Calu3 (cell line): ENCODE measurements at places on chromosomes 12 and 14. TPM values are rescaled to one million over a fixed set of nuclear protein-coding genes. Genes with fewer than 3 reads are reported as not detected.

- no peaks in the 10 kb centered on the region for H3K4me1 ChIP-seq
- DNase-seq, result no peak
- H3K27me3 ChIP-seq, result peaks cover 84% of the 10 kb centered on the region
- H3K27ac ChIP-seq, result no peak overlapping the region
- H3K4me3 ChIP-seq, result no peak overlapping the region
- H3K36me3 ChIP-seq, result no peaks in the 10 kb centered on the region
Measured at GRCh38 chr14:95832012-95832411, 44.6 kb upstream of the TUNAR start.

DNA sequence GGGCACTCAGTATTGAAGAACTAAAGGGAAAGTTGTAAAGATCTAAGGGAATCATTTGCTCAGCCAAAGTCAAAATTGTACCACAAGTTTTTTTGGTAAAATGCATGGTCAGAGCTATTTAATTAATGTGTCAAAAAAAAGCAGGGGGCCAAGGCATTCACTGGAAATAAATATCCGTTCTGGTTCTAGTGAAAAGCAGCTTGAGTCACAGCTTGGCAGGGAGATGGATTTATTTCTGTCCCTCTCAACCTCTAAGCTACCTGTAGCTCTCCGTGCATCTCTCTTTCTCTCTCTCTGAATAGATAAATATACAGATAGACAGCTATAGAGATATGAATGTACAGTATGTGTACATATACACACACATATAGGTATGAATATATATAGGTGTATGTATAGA lies 554.4 kb upstream of the TMEM132C start:
- H3K27me3 ChIP-seq, result no peaks in the 10 kb centered on the region
- no peak overlapping the region for H3K4me3 ChIP-seq
- H3K4me1 ChIP-seq, result no peaks in the 10 kb centered on the region
- no peak overlapping the region for H3K27ac ChIP-seq

TAS2R9 gene
- not detected in 2 replicates for total RNA-seq

LTBP2 gene
- total RNA-seq, result 1.3 and 4.3 TPM in 2 replicates

DNA sequence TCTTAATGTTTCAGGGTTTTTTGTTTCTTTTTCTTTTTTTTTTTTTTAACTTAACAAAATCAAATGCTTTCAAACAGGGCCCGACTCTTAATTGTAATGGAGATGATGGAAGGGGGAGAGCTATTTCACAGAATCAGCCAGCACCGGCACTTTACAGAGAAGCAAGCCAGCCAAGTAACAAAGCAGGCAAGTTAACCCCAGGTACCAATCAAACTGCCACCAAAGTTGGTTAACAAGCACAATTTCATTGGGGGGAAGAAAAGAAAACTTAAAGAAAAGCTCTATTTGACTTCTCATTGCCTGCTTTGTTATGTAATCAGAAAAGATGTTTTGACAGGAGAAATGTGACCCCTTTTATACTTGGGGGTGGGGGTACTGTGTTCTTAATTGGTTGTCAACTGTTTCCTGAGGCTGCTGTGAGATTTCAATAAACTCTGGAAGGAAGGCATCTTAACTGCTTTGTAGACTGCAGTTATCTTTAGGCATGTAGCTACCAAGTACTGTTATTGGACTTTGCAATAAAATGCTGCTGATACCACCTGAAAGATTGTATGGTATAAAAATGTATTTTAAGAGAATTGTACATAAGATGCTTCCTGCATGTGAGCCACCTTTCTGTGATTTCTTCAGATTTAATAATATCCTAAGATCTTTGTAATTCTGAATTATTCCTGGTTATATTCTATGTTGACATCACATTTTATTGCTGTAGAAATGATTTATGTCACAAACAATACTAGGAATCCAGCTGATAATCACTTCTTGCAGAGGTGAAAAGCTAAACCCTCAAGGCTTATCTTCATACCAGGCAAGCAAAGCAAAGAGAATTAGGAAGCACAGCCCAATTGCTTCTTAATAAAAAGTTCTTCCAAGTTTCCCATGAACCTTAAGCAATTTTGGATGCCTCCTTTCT lies 26.9 kb downstream of the MAPKAPK5 start:
- H3K27me3 ChIP-seq, result no peaks in the 10 kb centered on the region
- H3K27ac ChIP-seq, result no peak overlapping the region
- no peaks in the 10 kb centered on the region for H3K4me1 ChIP-seq
- DNase-seq, result no peak
- no peak overlapping the region for H3K4me3 ChIP-seq

GRCh38 chr12:93149229-93149628 lies 220.1 kb upstream of the EEA1 start:
- H3K27me3 ChIP-seq, result no peaks in the 10 kb centered on the region
- no peak overlapping the region for H3K4me3 ChIP-seq
- no peak for DNase-seq
- H3K27ac ChIP-seq, result no peak overlapping the region
- H3K4me1 ChIP-seq, result peaks cover 22% of the 10 kb centered on the region

- no peaks in the 10 kb centered on the region for H3K27me3 ChIP-seq
- peaks cover 13% of the 10 kb centered on the region for H3K36me3 ChIP-seq
- peaks cover 43% of the 10 kb centered on the region for H3K4me1 ChIP-seq
- peak overlapping the region; percentile 52 for H3K4me3 ChIP-seq
Measured at GRCh38 chr12:89225808-89226411, 126.4 kb downstream of the DUSP6 start.

BCL2L2 gene
- total RNA-seq, result 19.0 and 21.3 TPM in 2 replicates

GPD1 gene
- total RNA-seq, result 0.21 and 1.0 TPM in 2 replicates

ZDHHC22 gene
- total RNA-seq, result not detected in 2 replicates

- no peak for DNase-seq
- H3K4me1 ChIP-seq, result no peaks in the 10 kb centered on the region
- H3K27me3 ChIP-seq, result no peaks in the 10 kb centered on the region
- no peak overlapping the region for H3K4me3 ChIP-seq
- no peak overlapping the region for H3K27ac ChIP-seq
Measured at GRCh38 chr14:81662066-81662465, 128.4 kb upstream of the SEL1L start.

DNA sequence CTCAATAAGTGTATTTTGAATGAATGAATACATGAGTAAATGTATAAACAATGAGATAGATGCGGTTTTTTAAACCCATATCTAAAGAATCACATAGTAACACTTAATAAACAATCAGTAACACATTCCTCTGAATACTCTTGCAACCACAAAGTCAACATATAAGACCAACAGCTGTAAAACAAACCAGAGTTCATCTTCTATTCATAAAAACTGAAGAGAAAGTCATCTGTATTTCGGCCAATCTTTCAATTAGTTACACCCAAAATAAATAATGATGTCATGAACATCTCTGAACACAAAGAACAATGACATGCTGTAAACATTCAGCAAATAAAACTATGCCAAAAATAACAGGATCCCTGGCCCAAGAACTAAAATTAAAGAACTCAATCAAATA lies 47.2 kb downstream of the ARMH4 start:
- H3K4me1 ChIP-seq, result peaks cover 15% of the 10 kb centered on the region
- H3K36me3 ChIP-seq, result peaks cover 4% of the 10 kb centered on the region
- H3K27me3 ChIP-seq, result peaks cover 49% of the 10 kb centered on the region
- no peak overlapping the region for H3K4me3 ChIP-seq

- H3K4me1 ChIP-seq, result peaks cover 8% of the 10 kb centered on the region
- H3K27me3 ChIP-seq, result no peaks in the 10 kb centered on the region
- no peaks in the 10 kb centered on the region for H3K36me3 ChIP-seq
- no peak overlapping the region for H3K27ac ChIP-seq
- H3K4me3 ChIP-seq, result no peak overlapping the region
Measured at GRCh38 chr14:103033681-103034096, 23.7 kb downstream of the CDC42BPB start.

DNA sequence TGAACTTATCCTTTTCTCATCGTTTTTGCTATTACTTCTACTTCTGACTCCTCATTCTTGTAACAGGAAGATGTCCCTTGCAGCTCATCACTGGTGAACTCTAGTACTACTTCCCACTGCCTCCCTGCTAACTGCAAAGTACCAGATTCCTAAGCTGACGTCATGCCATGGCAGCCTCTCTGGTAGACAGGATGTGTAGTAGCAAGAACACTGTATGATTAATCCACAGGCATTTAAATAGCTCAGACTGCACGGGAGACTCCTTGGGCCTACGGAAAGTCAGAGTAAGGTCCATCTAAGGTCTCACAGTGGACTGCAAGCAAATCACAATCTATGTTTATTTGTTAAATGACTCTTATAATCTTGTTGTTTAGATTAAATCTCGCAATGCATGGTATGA lies 43.5 kb downstream of the DNAI7 start:
- H3K27ac ChIP-seq, result no peak overlapping the region
- H3K4me1 ChIP-seq, result no peaks in the 10 kb centered on the region
- H3K36me3 ChIP-seq, result no peaks in the 10 kb centered on the region
- H3K27me3 ChIP-seq, result no peaks in the 10 kb centered on the region
- DNase-seq, result peak; percentile 7

DNA sequence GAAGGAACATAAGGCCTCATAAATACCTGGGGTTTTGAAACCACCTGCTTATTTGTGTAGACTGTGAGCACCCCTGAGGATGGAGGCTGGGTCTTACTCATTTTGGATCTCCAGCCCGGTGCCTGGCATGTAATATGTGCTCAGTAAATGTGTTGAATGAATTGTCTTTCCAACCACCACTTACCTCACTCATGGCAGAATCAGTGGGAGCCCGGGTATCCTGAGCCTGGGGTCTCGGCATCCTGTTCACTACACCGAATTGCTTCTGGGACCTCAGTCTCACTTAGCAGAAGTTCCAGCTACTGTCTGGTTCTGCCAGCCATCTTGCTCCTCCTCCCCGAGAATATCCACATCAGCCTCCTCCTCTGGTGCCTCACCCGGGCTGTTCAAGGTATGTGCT lies 43.0 kb upstream of the CCND2 start:
- H3K27me3 ChIP-seq, result peaks cover 99% of the 10 kb centered on the region
- no peaks in the 10 kb centered on the region for H3K4me1 ChIP-seq
- no peak overlapping the region for H3K4me3 ChIP-seq
- no peaks in the 10 kb centered on the region for H3K36me3 ChIP-seq

DNA sequence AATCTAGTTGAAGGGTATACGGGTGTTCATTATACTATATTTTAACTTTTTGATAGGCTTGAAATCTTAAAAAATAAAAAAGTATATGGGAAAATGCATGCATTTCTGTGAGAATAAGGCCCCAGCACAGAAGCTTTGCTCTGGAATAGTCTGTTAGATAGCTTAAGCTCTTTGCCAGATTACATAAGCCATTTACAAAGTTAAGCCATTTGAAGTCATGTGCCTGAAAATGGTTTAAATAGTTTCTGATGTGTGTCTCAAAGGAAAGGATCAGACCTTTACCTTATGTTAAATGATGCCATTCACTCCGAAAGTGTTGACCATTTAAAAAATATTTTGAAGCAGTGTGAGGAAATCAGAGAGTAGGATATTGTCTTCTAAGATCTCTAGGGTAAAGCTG lies 51.3 kb downstream of the WASHC4 start:
- H3K27ac ChIP-seq, result no peak overlapping the region
- H3K27me3 ChIP-seq, result no peaks in the 10 kb centered on the region
- H3K4me1 ChIP-seq, result no peaks in the 10 kb centered on the region
- DNase-seq, result no peak
- H3K36me3 ChIP-seq, result peaks cover 41% of the 10 kb centered on the region

DNA sequence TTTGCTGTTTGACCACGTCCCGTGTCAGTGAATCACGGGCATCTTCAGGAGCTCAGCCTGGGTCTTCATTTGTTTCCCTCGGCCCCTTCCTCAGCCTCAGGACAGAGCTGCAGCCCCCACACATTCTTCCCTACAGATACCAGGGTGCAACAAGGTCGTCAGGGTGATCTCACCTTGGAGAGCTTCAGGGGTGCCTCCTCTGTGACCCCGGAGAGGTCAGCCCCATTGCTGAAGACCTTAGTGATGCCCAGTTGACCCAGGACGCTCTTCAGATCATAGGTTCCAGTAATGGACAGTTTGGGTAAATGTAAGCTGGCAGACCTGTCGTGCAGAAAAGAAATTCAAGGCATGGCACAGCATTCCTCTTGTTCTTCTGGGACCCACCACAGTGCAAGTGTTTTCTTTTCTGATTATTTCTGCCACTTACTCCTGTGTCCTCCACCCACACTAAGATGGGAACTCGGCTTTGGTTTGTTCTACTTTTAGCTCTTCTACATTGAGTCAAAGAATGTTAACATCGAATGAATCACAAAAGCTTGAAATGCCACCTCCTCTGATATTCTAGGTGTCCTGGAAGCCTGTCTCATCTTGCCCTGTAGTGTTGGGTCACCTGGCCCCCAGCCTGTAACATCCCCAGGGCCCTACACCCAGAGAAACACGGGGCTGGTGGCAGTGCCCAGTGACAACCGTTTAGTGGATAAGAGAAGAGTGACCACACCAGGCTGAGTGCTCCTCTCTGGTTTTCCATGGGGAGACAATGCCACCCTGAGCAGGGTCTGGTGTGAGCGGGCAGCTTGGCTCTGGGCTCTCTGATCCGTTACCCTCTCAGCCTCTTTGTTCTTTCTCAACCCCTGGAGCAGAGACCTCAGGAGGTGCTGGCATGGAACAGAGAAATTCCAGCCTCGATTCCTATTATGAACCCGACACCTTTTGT lies 8.8 kb downstream of the SERPINA1 start:
- H3K4me1 ChIP-seq, result peaks cover 8% of the 10 kb centered on the region
- DNase-seq, result no peak
- no peak overlapping the region for H3K27ac ChIP-seq
- no peaks in the 10 kb centered on the region for H3K36me3 ChIP-seq
- no peak overlapping the region for H3K4me3 ChIP-seq

CMA1 gene
- not detected in 2 replicates for total RNA-seq

- peaks cover under 1% of the 10 kb centered on the region for H3K4me1 ChIP-seq
- H3K27me3 ChIP-seq, result no peaks in the 10 kb centered on the region
- H3K36me3 ChIP-seq, result no peaks in the 10 kb centered on the region
- DNase-seq, result no peak
Measured at GRCh38 chr14:65156568-65157366, 54.5 kb upstream of the MAX start.

- H3K4me1 ChIP-seq, result no peaks in the 10 kb centered on the region
- H3K27me3 ChIP-seq, result no peaks in the 10 kb centered on the region
- no peak overlapping the region for H3K27ac ChIP-seq
- H3K36me3 ChIP-seq, result no peaks in the 10 kb centered on the region
- no peak for DNase-seq
- no peak overlapping the region for H3K4me3 ChIP-seq
Measured at GRCh38 chr12:10241727-10242126, 29.1 kb downstream of the GABARAPL1 start.

KNTC1 gene
- 97.8 and 110 TPM in 2 replicates for total RNA-seq

DNA sequence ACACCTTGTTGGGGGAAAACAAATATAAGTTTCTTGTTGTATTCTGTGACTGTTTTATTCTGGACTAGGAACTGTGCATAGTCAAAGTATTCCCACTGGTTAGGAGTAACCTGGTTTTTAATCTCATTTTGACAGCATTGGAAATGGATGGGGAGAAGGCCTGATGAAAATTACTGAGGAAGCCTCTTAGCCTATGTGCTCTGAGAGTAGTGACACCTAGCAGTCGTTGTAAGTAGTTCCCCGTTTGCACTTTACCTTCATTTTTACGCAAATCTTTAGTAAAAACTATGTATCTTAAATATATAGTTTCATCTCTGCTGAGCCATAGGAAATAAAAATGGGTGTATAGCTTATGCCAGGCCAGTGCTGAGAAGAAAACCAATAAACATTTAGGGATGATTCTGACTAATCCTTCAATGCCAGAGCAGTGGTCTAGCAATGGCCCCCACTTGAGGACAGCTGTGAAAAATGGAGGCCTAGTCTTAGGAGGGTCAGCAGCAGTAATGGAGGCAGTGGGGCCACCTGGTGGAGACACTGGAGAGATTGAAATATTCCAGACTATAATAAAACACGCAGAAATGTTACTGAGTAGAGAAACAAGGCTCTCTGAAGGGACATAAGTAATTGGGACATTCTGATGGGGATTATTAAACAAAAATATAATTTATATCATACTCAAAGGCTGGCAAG lies 133.2 kb upstream of the NOVA1 start:
- no peak overlapping the region for H3K4me3 ChIP-seq
- H3K36me3 ChIP-seq, result no peaks in the 10 kb centered on the region
- DNase-seq, result no peak
- no peaks in the 10 kb centered on the region for H3K4me1 ChIP-seq
